ENCODE measurements at places on chromosomes 5 and 9. TPM values are rescaled to one million over a fixed set of nuclear protein-coding genes. Genes with fewer than 3 reads are reported as not detected.

Gene ARRDC3
- 23.7 TPM for total RNA-seq

Gene SHOC1
- not detected for total RNA-seq

Gene SLCO6A1
- not detected for total RNA-seq

DNA sequence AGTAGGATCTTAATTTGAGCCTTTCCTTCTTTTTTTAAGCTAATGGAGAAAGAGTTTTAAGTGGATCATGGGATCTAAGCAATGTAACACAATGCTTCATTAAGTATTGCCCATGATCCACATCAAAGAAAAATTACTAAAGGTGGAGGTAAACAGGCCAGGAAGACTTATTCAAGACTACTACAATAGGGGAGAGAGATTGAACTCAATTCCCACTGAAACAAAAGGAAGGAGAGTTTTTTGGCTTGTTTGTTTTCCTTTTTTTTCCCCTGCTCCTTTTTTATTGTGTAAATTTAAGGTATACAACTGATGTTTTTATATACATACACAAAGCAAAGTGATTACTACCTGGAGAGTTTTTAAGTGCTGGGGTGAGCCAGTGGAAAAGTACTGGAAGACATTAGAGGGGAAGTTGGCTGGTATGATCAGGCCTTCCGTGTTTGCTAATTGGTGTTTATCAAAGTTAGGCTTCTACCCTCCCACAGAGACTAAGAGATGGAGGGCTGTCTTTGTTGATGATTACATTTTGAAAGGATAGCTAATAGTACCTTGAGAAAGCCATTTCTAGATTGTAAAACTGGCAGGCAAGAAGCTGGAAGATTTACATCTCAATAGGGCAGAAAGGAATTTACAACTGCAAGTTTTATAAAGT is 262.7 kb downstream of the CHSY3 start:
- peak; percentile 36 for DNase-seq

GRCh38 chr5:39219437-39219836 is at the start of gene FYB1:
Gene FYB1 (minus strand): TSS chr5:39219563. CDS start chr5:39202960, 16,603 bp downstream.
- DNase-seq = no peak

- DNase-seq = peak; percentile 54
Observed at GRCh38 chr9:126222835-126223431, 103.7 kb upstream of the MVB12B start.

GRCh38 chr5:111530298-111530740 is 18.0 kb upstream of the STARD4 start:
- DNase-seq = no peak

GRCh38 chr9:127847178-127847510 is 7.3 kb downstream of the ENG start:
- no peak for DNase-seq

- no peak for DNase-seq
Observed at GRCh38 chr9:86636519-86636918, 282.3 kb upstream of the TUT7 start.

DNA sequence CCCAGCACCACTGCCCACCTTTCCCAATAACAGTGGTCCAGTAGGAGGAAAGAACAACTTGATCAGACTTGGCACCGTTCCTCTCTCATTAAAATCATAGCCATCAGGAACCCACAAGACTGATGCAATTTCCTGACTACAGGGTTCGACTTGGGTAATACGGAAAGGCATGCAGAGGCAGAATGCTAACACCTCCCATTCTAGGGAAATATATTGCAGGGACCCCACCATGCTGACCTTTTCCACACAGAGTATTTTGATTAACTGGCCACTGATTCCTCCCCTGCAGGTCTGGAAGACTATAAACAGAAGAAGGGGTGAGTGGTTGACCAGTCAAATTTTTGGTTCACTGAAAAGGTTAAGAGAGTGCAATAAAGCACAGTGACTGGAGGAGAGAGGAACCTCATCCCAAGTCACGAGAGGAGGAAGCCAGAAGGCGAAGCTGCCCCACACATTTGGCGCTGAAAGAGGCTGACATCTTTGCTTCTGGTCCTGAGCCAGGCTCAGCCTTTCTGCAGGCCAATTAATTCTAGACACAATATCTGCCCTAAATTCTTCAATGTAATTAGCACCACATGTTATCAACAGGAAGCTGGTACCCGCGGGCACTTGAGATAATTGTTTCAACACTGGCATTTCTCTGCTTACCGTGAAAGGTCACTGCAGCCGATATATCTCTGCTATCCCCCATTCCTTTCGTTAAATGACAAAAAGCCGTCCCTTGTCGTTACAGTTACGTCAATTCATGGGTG is 64.7 kb upstream of the SPOCK1 start:
- DNase-seq = no peak

DNA sequence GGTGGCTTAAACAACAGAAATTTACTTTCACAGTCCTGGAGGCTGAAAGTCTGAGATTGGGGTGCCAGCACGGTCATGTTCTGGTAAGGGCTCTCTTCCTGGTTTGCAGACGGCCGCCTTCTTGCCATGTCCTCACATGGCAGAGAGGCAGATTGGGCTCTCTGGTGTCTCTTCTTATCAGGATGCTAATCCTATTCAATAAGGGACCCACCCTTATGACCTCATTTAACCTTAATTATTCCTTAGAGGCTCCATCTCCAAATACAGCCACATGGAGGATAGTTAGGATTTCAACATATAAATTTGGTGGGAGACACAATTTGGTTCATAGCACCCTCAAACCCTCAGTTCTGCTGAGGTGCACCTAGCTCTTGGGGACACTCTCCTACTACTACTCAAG is 180.4 kb downstream of the DAB2IP start:
- DNase-seq = no peak

Gene LCN9
- total RNA-seq = 0.44 TPM

GRCh38 chr5:84197538-84197937 is 187.1 kb downstream of the EDIL3 start:
- no peak for DNase-seq

Gene ADAMTS2
- 1.7 TPM for total RNA-seq

Data from H7 (cell line).